ENCODE measurements at places on chromosomes 3 and 15. TPM values are rescaled to one million over a fixed set of nuclear protein-coding genes. Genes with fewer than 3 reads are reported as not detected.

The DNAH12 gene
- total RNA-seq = 0.02 TPM

The PLS1 gene
- 13.7 TPM for total RNA-seq

The ACKR4 gene
- not detected for total RNA-seq

The ZBTB11 gene
- 9.7 TPM for total RNA-seq

The GLDN gene
- not detected for total RNA-seq

The SEMA6D gene
- total RNA-seq = not detected

All from A549 treated with RU486 at 1 μM for 4 hours (cell line).